ENCODE measurements at places on chromosomes 16 and 17. TPM values are rescaled to one million over a fixed set of nuclear protein-coding genes. Genes with fewer than 3 reads are reported as not detected.

The C16orf87 gene
- 19.5 TPM for total RNA-seq

- no peak for DNase-seq
These were observed 238.7 kb downstream of the GSG1L start for GRCh38 chr16:27824786-27825185.

- no peak for DNase-seq
These were observed 53.7 kb upstream of the LGALS9 start for GRCh38 chr17:27577121-27577761.

DNA sequence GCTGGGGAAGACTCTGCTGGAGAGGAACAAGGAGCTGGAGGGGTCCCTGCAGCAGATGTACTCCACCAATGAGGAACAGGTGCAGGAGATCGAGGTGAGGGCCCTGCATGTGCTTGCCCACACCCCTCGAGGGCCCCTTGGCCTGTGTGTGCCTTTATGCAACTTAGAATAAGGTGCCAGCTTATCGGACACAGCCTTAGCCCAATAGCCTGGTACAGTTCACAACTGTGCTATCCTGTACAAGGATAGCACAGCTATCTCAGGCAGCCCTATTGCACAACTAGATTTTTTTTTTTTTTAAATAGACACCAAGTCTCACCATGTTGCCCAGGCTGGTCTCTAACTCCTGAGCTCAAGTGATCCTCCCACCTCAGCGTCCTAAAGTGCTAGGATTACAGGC lies 12.1 kb downstream of the CDR2L start:
- no peak for DNase-seq

The CLEC19A gene
- not detected for total RNA-seq

The ASB16 gene
- total RNA-seq = not detected

The CHD3 gene
- total RNA-seq = 3.7 TPM

The ZNF668 gene
- total RNA-seq = 7.5 TPM

The CACNG3 gene
- not detected for total RNA-seq

DNA sequence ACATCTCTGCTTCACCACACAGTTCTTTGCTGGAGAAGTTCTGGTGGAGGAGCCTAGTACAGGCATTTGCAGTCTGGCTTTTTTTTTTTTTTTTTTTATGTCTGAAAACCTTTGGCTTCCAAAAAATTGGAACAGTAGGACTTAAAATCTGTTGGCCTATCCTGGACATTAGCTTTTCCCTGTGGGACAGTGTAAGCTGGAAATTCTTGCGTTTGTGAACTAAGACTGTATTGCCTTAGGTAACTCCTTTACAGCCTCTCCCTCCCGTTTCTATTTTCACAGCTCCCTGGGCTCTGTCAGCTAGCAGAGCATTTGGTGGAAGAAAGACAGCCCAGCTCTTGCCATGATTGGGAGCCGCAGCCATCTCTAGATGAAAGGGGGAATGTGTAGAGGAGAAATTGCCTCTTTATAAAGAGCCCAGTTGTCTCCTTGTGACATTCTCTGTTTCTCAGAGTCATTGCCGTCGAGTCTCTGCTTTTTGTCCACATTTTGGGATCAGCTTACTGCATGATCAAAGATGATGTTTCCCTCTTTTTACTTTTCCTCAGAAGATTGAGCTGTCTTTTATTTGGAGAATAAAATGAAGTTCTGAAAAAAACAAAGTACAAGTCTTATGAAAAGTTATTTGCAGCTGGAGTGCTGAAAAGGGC lies 227.5 kb downstream of the SPECC1 start:
- DNase-seq = no peak

GRCh38 chr16:50489182-50489581 lies 59.0 kb upstream of the NKD1 start:
- DNase-seq = no peak

DNA sequence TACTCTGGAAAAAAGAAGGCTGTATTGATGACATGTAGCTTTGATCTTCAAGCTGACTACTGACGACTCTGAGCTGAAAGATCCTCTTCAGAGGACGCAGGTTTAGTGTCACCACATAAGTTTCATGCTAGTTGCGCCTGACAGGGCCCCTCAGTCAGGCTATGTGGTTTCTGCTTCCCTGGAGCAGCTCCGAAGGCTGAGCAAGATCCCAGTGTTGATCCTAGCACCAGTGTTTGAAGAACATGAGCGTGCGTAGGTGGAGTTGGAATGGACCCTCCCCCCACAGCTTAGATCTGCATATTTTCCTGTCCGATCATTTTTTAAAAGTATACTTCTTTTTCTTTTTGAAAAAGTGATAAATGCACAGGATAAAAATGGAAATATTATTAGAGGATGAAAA lies 17.3 kb downstream of the BANP start:
- DNase-seq = no peak

The KRTAP9-8 gene
- not detected for total RNA-seq

DNA sequence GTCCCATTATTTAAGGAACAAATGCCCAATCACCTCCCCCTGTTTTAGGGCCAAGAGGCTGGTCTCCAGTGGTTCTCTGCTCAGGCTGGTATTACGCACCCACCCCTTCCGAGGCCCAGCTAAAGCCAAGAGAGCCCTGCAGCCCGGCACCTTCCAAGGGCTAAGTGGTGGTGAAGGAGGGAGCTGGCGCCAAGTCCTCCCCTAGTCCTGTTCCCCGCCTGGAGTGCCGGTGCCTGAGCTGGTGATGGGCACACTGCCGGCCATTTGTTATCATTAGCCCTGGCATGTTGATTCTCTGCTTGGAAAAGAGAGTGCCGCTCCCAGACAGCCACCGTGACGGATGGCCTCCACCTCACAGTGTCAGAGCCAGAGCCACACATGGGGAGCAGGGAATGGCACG lies 31.9 kb downstream of the GRIN2C start:
- no peak for DNase-seq

DNA sequence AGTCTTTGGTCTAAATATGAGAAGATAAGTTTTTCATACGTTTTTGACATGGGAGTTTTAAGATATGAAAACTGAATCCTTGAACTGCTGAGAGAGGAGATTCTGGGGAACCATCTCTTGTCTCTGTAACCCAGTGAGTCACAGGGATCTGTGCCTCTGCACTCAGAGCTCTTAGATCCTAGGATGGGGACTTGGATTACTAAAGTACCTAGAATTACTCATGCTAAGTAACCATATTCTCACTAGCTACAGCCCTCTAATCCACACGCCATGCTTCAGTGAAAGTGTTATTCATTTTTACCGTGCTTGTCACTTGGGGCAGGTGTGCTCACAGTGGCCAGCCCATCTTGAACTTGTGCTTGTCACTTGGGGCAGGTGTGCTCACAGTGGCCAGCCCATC lies 2.0 kb downstream of the MRM3 start:
- DNase-seq = no peak

The HSD17B1 gene
- 0.93 TPM for total RNA-seq

The CDYL2 gene
- total RNA-seq = 0.20 TPM

DNA sequence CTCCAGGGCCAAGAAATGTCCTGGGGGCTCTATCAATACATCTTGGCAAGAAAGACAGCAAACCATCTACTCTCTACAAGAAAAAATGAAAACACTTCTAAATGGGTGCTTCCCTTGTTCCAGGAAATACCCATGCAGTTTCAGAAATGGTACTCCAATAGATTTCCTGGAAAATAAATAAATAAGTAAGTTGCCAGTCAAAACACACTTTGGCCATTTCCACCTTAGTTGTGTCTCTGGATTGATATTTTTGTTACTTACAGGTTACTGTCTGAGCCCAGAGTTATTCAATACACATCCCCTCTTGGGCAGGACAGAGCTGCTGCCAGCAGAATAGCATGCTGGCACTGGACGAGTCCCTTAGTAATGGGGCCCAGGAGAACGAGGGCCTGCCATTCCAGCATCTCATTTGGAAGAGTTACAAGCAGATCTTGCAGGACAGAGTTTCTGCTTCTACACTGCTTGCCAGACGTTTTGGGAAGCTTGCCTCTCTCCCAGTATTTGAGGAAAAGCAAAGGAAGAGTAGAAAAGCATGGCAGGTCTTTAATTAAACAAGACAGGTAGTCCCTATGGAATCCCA lies 100.5 kb downstream of the SMG6 start:
- DNase-seq = no peak

- no peak for DNase-seq
These were observed 403.6 kb upstream of the MON1B start for GRCh38 chr16:76787394-76787793.

GRCh38 chr17:16866436-16866835 lies 105.5 kb downstream of the TNFRSF13B start:
- DNase-seq = no peak

- no peak for DNase-seq
These were observed 497.0 kb upstream of the HSBP1 start for GRCh38 chr16:83310816-83311215.

GRCh38 chr17:10879190-10879836 lies 41.4 kb upstream of the PIRT start:
- DNase-seq = no peak

The KRTAP4-4 gene
- not detected for total RNA-seq

All from HepG2 (cell line).